ENCODE measurements at places on chromosomes 11 and 22.

DNA sequence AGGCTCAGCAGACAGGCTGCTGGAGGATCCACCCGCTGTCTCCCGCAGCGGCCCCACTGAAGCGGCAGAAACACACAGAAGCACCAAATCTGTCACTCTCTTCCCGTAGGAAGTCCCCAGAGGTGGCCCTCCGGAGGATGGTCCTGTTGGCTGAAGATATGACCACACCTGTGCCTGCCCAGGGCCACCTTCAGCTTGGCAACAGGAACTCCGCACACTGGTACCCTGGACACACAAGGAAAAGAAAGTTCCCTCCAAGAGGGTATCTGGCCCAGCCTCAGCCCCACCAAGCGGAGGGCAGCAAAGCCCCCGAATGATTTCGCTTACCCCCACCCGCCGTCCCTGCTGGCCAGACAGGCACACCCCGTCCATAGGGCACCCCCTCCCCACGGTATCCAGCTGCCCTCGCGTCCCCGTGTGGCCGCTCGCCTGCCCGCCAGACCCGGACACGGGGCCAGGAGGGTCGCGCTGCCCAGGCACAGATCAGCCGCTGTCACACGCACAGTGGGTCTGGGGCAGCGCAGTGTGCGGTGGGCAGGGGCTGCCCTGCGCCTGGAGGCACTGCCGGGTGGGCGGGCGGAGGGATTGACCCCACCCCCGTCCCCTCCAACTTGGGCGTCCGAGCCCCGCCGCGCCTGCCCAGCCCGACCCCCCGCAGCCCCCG, 7.0 kb downstream of the RASSF7 start:
- DNase-seq = no peak

DNA sequence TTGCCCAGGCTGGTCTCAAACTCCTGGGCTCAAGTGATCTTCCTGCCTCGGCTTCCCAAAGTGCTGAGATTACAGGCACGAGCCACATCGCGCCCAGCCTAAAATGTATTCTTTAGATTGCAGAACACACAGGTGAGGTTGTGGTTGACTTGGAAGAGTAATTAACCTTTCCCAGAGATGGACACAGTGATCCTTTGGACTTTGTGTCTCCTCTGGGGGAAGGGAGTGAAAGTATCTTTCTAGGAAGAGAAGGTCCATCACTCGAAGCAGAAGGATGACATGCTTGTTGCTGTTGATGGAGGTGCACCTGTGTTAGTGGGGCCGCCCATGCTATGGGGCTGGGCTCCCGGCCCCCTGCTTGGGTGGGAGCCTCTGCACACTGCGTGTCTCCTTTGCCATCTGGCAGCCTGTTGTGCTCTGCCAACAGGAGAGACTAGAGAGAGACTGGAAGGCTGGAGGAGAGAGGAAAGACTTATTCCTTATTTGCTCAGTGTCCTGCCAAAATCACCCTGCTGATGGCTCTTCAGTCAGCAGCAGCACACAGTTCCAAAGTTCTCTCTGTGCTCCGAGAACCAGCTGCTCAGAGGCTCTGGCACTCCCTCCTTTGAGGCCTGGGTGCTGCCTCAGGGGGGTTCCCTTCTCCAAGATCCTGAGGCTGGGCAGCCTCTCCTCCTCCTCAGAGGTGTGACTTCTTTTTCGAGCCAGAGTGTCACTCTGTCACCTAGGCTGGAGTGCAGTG, 33.1 kb upstream of the CYB5R3 start:
- DNase-seq = no peak

GRCh38 chr11:110856996-110857812, 145.0 kb upstream of the ARHGAP20 start:
- DNase-seq = peak; percentile 61

DNA sequence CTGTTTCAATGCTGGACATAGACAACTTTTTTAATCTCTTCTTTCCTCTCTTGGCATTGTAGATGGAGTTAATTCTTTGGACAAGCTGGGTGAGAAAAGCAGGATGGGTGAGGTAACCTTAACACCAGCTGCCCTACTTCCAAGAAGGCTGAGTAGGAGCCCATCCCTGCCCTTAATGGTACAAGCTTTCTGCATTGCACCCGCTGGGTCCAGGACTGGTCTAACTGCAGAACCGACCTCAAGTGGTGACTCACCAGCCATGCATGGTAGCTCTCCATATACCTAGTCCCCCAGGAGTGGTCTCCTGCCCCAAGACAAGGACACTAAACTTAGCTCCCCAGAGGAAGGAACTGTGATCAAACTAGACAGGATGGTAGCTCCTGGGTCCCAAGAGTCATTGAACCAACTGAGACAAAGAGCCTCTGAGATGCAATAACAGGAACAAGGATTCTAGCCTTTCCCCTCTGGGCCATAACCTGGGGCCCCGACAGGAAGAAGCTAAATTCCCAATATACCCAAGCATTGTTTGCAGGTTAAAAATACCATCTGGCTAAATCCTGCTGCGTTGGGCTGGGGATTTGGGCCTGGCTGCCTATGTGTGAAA, 32.1 kb downstream of the RPL27A start:
- DNase-seq = no peak

DNA sequence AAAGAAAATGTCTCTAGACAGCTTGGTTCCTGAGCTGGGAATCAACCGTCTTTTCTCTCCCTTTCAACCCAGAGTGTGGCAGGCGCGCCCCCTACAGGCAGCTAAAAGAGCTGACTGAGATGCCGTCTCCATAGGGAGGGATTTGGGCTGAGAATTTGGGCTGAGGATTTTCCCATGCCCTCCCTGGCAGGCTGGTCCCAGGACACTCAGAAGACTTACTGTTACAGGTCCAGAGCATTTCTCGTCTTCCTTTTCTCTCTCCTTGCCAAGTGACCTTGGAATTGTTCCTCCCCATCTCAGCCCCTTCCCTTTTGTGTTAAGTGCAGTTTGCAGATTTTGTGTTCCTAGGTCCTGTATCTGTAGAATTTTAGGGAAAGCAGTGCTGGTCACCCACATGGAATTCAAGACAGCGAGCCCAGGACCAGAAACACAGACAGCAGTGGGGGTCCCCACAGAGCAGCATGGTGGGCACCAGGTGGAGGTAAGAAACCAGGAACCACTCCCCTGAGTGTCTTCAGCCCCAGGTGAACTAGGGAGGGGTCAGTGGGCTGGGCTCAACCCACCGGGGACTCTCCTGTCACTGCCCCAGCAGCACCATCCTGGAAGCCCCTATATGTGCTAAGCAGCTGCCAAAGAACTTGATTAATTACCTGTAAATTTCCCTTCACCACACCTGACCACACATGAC, 9.9 kb upstream of the IGLL5 start:
- peak; percentile 45 for DNase-seq

DNA sequence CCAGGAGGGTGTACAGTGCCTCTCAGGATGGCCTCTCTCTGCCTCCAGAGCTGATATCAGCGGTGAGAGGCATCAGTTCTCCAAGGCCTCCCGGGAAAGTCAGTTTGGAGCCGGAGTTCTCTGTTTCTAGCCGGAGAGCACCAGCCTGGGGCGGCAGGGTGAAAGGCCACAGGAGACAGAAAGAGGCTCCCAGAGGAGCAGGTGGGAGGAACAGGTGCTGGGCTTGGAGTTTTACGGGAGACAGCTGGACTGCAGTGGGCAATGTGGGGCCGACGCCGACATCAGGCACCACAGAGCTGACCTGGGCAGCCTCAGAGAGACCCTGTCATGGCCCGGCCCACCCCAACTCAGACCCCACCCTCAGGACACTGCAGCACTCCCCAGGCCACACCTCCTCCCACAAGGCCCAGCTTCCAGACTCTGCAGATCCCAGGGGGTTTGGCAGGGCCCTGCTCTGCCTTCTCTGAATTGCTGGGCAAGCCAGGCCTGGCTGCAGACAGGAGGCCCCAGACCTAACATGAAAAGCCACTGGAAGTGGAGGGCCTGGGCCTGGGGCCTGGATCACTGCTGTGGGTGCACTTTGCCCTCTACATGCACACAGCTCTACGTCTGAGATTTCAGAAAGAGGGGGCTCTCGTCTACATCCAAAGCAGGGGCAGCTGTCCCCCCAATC, 885.6 kb downstream of the BRD1 start:
- no peak for DNase-seq

DNA sequence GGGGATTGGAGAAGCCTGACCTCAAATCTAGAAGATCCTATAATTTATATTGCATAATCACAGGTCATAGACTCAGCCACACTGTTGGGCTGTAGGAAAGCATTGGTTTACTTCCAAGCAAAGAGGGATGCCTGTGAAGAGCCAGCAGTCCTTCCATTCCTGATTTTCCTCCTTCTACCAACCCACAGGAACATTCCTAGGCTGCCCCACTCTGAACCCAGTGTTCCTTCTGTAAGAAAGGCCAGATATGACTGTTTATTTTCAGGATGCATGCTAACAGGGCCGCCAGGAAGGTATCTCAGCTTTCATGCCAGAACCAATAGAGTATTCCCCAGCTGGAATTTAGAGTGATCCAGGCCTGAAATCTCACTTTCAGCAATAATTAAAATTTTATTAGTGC, 197.1 kb downstream of the ETS1 start:
- no peak for DNase-seq

- DNase-seq = no peak
Measured at GRCh38 chr11:128610721-128611617, 23.6 kb upstream of the ETS1 start.

DNA sequence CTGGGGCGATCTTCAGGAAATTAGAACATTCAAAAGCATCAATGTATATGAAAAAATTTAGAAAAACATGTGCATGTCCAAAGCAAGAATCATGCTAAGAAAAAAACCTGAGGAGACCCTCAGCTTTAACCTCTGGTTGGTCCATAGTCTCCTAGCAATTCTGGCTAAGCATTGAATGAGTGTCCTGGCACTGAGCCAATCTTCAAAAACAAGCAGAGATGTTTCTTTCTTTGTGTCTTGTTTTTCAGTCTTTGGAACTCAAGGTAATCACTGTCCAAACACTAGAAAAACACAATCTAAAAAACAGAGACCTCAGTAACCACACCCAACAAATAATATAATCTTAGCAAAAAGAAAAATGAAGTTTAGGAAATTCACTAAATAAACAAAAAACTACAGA, 205.4 kb upstream of the CARD18 start:
- no peak for DNase-seq

- DNase-seq = no peak
Measured at GRCh38 chr11:66006891-66007176, 4.5 kb downstream of the BANF1 start.

GRCh38 chr11:109957000-109957399, 136.2 kb upstream of the ZC3H12C start:
- no peak for DNase-seq

DNA sequence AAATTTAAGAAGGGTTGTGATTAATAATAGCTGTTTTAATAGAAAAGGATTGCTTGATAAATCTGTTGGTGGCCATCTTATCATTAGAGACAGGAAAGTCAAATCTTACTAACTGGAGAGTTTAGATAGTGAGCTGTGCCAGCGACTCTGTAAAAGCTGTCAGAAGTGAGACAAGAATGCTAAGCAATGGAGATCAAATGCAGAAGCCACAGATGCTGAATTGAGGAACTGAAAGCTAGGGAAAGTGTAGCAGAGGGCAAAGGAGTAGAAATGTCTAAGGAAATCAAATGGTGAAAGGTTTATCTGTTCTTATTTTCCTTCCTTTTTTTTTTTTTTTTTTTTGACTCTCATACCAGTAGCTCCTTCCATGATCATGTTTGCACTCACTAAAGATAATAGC, 13.7 kb downstream of the MS4A13 start:
- no peak for DNase-seq

- no peak for DNase-seq
Measured at GRCh38 chr11:133663135-133663985, 131.1 kb upstream of the OPCML start.

DNA sequence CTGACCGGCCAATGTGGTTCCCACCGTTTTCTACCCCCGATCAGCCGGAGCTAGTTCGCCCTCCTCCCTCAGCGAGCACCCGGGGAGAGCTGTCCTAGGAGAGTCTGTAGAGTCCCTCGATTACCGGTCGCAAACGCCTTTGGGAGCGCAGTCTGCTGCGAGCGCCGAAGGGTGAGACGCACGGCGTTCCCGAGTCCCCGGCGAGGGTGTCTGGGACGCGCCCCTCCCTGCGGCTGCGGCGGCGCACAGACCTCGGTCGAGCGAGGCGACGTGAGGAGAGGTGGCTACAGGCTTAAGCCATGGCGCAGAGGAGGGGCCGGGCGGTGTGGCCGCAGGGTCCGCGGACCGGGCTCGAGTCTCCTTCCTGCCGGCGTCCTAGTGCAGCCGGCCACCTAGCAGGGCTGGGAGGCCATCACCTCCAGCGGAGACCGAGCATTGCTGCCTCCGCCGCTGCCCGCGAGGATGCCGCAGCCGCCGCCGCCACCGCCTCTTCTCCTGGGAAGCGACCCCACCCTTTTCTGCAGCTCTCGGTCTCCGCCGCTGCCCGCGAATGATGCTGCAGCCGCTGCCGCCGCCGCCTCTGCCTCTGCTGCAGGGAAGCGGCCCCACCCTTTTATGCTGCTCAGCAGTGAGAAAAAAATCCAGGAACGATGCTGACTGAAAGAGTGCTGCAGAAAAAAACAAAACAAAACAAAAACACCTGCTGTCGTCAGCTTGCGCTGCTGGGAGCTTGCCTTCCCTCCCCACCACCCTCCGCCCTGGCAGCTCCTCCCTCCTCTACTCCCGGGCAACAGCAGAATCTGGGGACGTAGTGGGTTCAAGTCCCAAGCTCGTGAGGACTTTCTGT, at the start of gene MAP6:
Gene MAP6 (minus strand): TSS at position 588 of the 847 bp plus-strand sequence. CDS start 669 bp downstream, outside the sequence.
- DNase-seq = no peak

DNA sequence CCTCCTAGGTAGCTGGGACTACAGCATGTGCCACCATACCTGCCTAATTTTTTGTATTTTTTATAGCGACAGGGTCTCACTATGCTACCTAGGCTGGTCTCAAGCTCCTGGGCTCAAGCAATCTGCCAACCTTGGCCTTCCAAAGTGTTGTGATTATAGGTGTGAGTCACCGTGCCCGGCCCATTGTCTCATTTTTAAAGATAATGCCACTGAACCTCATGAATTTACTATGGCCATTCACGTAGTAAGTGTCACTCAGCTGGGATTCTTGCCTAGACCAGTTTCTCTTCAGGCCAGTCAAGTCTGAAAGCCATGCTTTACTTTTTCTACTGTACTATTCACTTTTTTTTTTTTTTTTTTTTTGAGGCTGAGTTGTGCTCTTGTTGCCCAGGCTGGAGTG, 22.4 kb downstream of the DEPDC5 start:
- DNase-seq = no peak

DNA sequence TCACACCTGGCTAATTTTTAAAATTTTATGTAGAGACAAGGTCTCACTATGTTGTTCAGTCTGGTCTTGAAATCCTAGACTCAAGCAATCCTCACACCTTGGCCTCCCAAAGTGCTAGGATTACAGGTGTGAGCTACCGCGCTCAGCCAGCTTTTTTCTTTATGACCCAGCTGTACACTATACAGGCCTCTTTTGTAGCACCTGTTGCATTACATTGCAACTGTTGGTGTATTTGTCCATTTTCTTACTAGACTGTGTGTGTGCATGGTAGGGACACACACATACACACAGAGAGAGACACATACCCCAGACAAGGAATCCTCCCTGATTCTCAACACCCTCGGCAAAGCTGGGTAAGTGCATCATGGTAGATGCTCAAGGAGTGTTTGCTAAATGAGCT, 61.7 kb downstream of the NAV2 start:
- no peak for DNase-seq

Data from IMR-90 (cell line).